ENCODE measurements at places on chromosomes 11 and 22. TPM values are rescaled to one million over a fixed set of nuclear protein-coding genes. Genes with fewer than 3 reads are reported as not detected.

The NLRP10 gene
- 1.7 TPM for total RNA-seq

The NAALAD2 gene
- 0.92 TPM for total RNA-seq

The PEX16 gene
- 35.0 TPM for total RNA-seq

The TMEM86A gene
- total RNA-seq, result 2.9 TPM

The LARGE2 gene
- not detected for total RNA-seq

The OR6T1 gene
- not detected for total RNA-seq

The LINC01488 gene
- not detected for total RNA-seq

The HBG2 gene
- total RNA-seq, result not detected

The SCO2 gene
- 2.6 TPM for total RNA-seq

The MAPK8IP2 gene
- total RNA-seq, result 0.58 TPM

The APLP2 gene
- total RNA-seq, result 1,569 TPM

The CRYBB2 gene
- total RNA-seq, result 1.1 TPM

The ACR gene
- 0.76 TPM for total RNA-seq

The SHANK3 gene
- 51.9 TPM for total RNA-seq

The C11orf42 gene
- total RNA-seq, result not detected

The CTSD gene
- 671 TPM for total RNA-seq

The ARHGAP42 gene
- total RNA-seq, result 11.9 TPM

The PYGM gene
- not detected for total RNA-seq

The OR5AR1 gene
- total RNA-seq, result not detected

The DDT gene
- 116 TPM for total RNA-seq

The GUCY1A2 gene
- 1.4 TPM for total RNA-seq

Data from glomerular endothelial cell (primary cell).